ENCODE measurements at places on chromosomes 7 and 10. TPM values are rescaled to one million over a fixed set of nuclear protein-coding genes. Genes with fewer than 3 reads are reported as not detected.

WAPL gene
- total RNA-seq: 52.6 TPM

- H3K4me3 ChIP-seq: no peak overlapping the region
- no peak for DNase-seq
- no peaks in the 10 kb centered on the region for H3K36me3 ChIP-seq
- H3K4me1 ChIP-seq: peaks cover 8% of the 10 kb centered on the region
Observed at GRCh38 chr10:88526501-88527105, 56.5 kb downstream of the RNLS start.

DNA sequence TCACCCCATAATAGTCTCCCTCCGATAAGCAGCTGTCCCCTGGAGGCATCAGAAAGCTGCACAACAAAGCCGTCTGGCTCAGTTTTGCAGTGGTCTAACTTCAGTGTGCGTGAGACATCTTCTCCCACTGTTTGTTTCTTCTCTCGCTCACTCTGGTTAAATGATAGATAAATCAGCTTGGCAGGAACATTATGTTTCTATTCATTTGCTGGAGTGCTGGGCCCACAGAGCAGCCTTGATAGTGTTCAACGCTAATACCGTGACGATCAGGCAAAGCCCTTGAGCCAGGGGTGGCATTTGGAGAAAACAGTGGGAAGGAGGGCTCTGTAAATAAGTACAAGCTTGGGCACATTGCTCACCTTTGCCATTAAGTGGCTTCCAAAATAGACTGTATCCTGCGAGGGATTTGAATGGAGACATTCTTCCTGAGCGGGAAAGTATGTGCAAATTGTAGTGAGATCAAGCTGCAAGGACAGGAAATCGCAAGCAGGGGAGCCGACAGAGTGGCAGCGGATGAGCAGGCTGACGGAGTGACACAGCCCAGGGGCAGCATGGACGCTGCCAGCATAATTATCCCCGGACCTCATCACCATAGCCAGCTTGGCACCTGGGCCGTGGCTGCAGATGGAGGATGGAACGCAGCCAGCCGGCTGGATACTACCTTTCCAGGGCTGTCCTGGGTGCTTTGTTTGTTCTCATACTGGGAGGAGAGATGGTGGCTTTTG is 256.8 kb upstream of the FZD8 start:
- no peak overlapping the region for H3K27ac ChIP-seq
- DNase-seq: no peak
- no peaks in the 10 kb centered on the region for H3K4me1 ChIP-seq
- H3K27me3 ChIP-seq: no peaks in the 10 kb centered on the region

DNA sequence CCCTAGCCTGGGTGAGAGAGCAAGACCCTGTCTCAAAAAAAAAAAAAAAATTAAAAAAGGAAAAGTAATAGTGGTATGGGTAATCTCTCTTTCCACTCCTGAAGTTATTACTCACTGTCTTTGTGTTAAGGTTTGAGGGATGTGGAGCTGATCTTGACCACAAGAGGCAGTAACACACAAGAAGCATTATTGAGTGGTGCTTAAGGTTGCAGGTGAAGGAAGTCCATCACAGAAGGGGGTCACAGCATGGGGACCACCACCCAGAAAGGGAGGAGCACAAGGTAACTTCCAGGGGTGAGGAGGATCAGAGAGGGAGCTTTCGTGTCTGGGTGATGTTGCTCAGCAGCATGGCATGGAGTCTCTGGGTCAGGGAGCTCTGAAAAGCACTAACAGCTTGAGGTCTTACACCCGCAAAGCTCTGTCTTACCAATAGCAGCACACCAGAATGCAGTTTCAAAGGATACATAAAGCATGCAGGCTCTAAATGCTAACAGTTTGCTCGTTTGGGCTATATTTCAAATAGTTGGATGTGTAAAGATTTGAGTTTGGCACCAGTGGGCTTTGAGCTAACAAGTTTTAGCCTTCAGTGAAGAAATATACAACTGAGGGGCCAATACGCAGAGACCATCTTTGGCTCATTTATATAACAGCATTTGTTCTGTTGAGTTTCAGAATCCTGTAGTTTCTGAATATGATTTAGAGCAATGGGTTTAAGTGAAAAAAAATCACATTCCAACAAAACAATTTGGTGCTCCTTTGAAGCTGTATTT is 100.4 kb upstream of the DNAJC1 start:
- no peak for DNase-seq
- H3K36me3 ChIP-seq: no peaks in the 10 kb centered on the region
- no peak overlapping the region for H3K27ac ChIP-seq
- H3K27me3 ChIP-seq: no peaks in the 10 kb centered on the region

DNA sequence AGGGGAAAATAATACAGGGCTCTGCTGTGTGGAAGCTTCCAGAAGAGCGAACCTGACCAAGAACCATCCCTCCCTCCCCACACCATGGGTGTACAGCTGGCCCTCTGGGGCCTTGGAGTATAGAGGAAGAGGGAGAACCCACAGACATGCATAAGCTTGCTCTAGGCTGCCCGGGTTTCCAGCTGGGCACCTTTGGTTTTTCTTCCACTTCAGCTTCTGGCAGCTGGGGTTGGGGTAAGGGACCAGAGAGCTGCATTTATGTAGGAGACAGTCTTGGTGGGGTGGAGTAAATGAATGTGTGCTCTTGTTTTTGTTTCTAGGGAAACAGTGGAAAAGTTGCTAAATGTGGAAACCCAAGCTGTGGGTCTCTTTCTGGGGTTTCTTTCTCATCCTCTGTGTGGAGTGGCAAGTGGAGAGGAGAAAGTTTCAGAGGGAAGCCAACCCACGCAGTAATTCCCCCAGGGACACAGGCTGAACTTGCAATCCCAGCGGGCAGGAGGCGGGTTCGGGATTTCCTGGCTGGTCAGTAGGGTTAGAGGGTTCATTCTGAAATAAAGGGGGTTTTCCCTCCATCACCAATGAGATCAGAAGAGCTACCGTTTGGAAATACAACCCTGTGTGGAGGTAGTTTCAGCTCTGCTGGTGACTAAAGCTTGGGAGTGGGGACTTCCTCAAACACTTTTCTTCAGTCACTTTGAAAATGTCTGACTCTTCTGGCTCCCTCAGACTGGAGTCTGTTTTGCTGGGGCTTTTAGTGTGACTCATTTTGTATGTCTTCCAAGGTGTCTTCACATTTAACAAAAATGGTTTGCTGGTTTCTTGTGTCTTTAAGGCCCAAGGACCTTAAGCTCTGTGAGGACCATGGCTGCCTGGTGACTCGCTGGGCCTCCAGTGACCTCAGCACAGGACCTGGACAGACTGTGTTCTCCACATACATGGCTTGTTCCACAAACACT is 22.2 kb upstream of the SRGN start:
- peaks cover 36% of the 10 kb centered on the region for H3K4me1 ChIP-seq
- peak; percentile 50 for DNase-seq
- peaks cover 3% of the 10 kb centered on the region for H3K36me3 ChIP-seq
- no peaks in the 10 kb centered on the region for H3K27me3 ChIP-seq
- no peak overlapping the region for H3K4me3 ChIP-seq
- peak overlapping the region; percentile 81 for H3K27ac ChIP-seq

CALCR gene
- not detected for total RNA-seq

UNC5B gene
- 0.06 TPM for total RNA-seq

GRCh38 chr10:24731942-24732341 is 8.3 kb upstream of the ARHGAP21 start:
- H3K4me1 ChIP-seq: peaks cover 5% of the 10 kb centered on the region
- no peak for DNase-seq
- no peaks in the 10 kb centered on the region for H3K27me3 ChIP-seq
- H3K4me3 ChIP-seq: no peak overlapping the region

SUN3 gene
- total RNA-seq: not detected

- peaks cover 52% of the 10 kb centered on the region for H3K27me3 ChIP-seq
- peaks cover 2% of the 10 kb centered on the region for H3K4me1 ChIP-seq
- H3K36me3 ChIP-seq: no peaks in the 10 kb centered on the region
- DNase-seq: no peak
- H3K27ac ChIP-seq: no peak overlapping the region
- no peak overlapping the region for H3K4me3 ChIP-seq
Observed at GRCh38 chr10:104449391-104449790, 95.8 kb downstream of the CFAP58 start.

- H3K27ac ChIP-seq: no peak overlapping the region
- no peaks in the 10 kb centered on the region for H3K36me3 ChIP-seq
- no peaks in the 10 kb centered on the region for H3K4me1 ChIP-seq
- H3K27me3 ChIP-seq: no peaks in the 10 kb centered on the region
Observed at GRCh38 chr10:81127931-81128330, 590.2 kb downstream of the SH2D4B start.

FAM131B gene
- total RNA-seq: 2.3 TPM

LRRN3 gene
- total RNA-seq: 82.3 TPM

- H3K4me1 ChIP-seq: no peaks in the 10 kb centered on the region
- DNase-seq: no peak
- H3K4me3 ChIP-seq: no peak within 1 kb of the TSS
- peaks cover 10% of the 10 kb centered on the region for H3K27me3 ChIP-seq
- no peaks in the 10 kb centered on the region for H3K36me3 ChIP-seq
Observed at GRCh38 chr7:30963842-30964241, at the start of gene GHRHR. Gene GHRHR (plus strand): TSS chr7:30963953. CDS start chr7:30964069, 116 bp downstream.

CYP2C19 gene
- not detected for total RNA-seq

GRCh38 chr10:114359953-114360345 is 44.4 kb downstream of the AFAP1L2 start:
- H3K27ac ChIP-seq: no peak overlapping the region
- DNase-seq: no peak
- no peak overlapping the region for H3K4me3 ChIP-seq
- H3K4me1 ChIP-seq: peaks cover 5% of the 10 kb centered on the region
- H3K36me3 ChIP-seq: no peaks in the 10 kb centered on the region
- peaks cover 31% of the 10 kb centered on the region for H3K27me3 ChIP-seq

- H3K27me3 ChIP-seq: no peaks in the 10 kb centered on the region
- H3K4me1 ChIP-seq: peaks cover 53% of the 10 kb centered on the region
- H3K27ac ChIP-seq: no peak overlapping the region
- DNase-seq: peak; percentile 48
- peaks cover 2% of the 10 kb centered on the region for H3K36me3 ChIP-seq
Observed at GRCh38 chr10:124612611-124613498, 131.3 kb downstream of the FAM53B start.

SFTPA1 gene
- total RNA-seq: not detected

GRCh38 chr10:3067859-3068179 is 471 bp downstream of the PFKP start:
- no peak for DNase-seq
- peaks cover 36% of the 10 kb centered on the region for H3K4me1 ChIP-seq
- H3K27me3 ChIP-seq: peaks cover 9% of the 10 kb centered on the region
- H3K27ac ChIP-seq: peak overlapping the region; percentile 86
- H3K36me3 ChIP-seq: peaks cover 34% of the 10 kb centered on the region

WNT8B gene
- total RNA-seq: 0.41 TPM

CHST3 gene
- total RNA-seq: not detected

Data from activated CD8-positive, alpha-beta memory T cell treated with anti-CD3 and anti-CD28 coated beads, Interleukin-2, amount 10 ng/mL, durations not matched to agents 7 days and 5 days (primary cell).